ENCODE measurements at places on chromosomes 13 and 19.

DNA sequence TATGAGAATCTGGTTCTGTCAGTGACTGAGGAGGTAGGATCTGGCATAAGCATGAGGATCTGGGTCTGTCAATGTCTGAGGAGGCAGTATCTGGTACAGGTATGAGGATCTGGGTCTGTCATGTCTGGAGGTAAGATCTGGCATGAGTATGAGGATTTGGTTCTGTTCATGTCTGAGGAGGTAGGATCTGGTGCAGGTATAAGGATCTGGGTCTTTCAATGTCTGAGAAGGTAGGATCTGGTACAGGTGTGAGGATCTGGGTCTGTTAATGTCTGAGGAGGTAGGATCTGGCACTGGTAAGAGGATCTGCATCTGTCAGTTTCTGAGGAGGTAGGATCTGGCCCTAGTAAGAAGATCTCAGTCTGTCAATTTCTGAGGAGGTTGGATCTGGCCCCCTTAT is 12.4 kb upstream of the PDCD2L start:
- no peak for DNase-seq

GRCh38 chr13:110200276-110200870 is 106.6 kb downstream of the COL4A1 start:
- DNase-seq = no peak

DNA sequence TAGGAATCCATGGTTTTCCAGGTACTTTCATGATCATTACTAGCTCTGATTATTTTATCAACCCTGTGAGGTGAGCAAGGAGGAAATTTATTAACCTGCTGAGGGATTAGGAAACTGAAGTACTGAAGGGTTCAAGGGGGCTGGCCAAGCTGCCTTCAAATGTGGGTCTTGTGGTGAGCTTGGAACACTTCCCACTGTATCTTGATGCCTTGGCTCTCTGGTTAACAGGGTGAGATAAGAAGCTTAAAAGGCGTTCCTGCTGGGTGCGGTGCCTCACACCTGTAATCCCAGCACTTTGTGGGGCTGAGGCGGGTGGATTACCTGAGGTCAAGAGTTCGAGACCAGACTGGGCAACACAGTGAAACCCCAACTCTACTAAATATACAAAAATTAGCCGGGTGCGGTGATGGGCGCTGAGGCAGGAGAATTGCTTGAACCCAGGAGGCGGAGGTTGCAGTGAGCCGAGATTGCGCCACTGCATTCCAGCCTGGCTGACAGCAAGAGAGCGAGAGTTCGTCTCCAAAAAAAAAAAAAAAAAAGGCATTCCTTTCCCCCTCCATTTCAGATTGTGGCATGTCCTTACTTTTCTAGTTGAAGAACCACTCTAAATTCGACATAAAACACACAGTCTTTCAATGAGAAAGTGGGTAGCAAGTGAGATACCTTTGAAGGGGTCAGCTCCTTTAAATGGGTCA is 70.2 kb downstream of the KLF2 start:
- no peak for DNase-seq

DNA sequence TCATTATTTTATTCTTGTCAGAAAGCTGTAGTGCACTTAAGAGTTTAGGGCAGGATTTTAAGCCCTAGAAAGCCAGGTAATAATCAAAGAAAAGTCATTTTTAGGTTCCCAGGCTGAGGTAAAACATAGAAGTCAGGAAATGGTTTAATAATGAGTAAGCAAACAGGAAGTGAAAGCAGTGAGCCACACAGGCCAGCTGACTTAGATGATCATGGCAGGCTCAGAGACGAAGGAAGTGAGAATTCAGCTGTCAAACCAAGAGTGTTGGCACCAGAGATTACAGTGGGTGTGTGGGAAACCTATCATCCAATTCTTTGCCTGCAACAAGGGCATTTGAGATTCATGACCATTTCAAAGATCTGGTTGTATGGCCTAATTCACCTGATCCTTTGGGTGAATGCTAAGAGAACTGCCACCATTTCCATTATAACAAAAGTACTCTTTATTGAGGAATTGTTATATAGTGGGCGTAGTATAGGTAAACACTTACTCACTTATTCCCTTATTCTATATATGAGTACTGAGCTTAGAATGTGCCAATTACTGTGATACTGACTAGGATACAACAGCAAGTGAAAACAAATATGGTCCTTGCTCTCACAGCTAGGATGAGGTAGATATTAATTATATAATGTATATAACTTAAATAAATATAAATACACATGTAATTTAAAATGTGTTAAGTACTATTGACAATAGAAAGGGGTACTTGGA is 103.7 kb upstream of the EDNRB start:
- DNase-seq = peak; percentile 2

GRCh38 chr19:48493718-48494401 is 17.8 kb downstream of the LMTK3 start:
- DNase-seq = no peak

GRCh38 chr19:4264812-4265211 is 14.3 kb upstream of the SHD start:
- no peak for DNase-seq

DNA sequence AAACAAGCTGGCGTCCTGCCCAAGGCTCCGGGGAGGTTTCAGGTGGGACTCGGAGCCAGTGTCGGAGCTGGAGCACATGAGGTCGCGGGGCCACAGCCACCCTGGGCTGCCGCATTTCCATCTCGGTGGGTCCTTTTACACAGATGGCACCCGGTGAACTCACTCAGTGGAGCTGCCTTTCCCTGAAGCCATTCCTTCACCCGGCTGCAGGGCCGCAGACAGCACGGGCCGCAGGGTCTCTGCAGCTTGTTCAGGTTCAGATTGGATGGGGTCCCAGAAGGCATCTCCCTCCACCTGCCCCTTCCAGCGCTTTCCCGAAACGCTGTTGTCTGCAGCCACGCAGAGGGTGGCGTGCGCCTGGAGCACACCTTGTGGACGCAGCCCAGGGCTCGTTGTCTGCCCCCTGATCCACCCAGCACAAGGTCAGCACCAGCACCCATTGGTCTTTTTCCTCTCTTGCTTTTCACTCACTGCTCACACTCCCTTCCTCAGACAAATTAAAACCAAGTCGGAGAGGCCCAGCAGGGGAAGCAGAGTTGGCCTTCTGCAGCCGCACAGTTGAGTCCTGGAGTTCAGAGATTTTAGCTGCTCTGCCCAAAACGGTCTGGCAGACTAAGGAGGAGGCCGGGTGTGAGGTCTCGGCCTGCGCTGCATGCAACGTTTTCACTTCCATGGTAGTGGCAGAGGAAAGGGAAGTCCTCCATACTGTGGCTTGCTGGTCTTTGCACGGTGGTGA is 18.1 kb downstream of the MCF2L start:
- no peak for DNase-seq

- DNase-seq = no peak
Measured at GRCh38 chr19:33386361-33386858, 12.9 kb downstream of the CEBPG start.

DNA sequence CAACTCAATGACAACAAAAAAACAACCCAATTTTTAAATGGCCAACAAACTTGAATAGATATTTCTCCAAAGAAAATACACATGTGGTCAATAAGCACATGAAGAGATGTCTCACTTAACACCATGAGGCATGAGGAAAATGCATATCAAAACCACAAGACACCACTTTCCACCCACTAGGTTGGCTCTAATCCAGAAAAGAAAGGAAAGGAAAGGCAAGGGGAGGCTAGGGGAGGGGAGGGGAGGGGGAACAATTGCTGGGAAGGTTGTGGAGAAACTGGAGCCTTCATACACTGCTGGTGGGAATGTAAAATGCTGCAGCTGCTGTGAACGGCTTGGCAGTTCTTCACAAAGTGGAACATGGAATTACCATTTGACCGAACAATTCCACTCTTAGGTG is 854.3 kb downstream of the UQCRFS1 start:
- no peak for DNase-seq

GRCh38 chr13:27500806-27501534 is 50.6 kb upstream of the MTIF3 start:
- no peak for DNase-seq

DNA sequence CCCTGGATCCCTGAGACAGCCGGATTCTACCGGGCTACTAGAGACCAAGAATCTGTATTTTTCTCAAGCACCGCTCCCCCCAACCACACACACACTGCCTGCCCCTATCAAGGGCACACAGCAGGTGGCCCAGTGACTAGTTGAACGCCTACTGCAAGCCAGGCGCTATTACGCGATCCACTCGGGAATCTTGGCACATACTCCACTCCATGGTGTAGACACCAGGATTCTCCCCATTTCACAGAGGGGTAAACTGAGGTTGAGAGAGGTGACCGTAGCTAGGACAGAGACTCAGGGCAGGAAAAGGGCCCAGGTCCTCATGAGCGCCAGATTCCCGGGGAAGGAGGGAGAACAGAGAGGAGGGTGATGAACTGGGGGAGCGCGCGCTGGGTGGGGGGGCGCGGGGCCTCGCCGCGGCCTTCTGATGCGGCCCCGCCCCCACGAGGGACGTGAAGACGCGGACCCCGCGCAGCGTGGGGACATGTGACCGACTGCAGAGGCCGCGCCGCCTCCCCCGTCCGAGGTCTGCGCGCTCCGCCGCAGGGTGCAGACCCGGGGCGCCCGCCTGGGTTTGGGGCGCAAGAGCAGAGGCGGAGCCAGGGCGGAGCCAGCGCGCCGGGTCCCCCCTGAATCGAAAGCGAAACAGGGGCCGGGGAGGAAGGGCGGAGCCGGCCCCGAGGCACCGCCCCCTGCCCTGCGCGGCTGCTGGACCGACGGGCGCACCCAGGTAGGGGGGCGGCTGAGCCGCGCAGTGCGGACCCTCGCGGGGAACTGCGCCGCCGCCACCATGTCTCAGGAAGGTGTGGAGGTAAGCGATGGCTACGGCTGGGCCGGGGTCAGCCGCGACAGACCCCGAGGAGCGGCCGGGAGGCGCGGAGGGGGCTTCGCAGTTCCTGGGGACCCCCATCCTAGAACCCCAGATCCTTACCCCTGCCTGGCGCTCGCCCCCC is at the start of gene SHFL:
TSS of gene SHFL (plus strand) at position 677 of the 950 bp plus-strand sequence. CDS start at position 788, 111 bp downstream.
- DNase-seq = no peak

- DNase-seq = no peak
Measured at GRCh38 chr19:39182174-39182505, 14.6 kb upstream of the NCCRP1 start.

Measured in GM04504 (cell line).